ENCODE measurements at places on chromosomes 2 and 18.

DNA sequence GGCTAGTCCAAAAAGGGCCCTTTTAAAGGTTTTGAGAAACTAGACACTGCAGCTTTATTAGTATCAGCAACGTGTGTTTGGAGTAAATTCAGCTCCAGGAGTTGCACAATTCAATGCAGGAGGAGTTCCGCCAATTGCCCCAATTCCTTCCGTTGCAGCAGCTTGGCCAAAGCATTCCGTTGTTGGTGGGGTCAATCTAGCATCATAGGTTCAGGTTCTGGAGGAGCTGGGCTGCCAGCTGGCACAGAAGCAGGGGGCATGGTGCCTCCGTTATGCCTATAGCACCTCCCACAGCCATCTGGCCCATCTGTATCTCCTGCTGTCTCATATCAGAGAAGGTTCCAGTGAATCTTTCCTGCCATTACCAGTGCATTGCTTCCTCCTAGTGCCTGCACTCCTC, 55.4 kb downstream of the REL start:
- DNase-seq = no peak

- DNase-seq = no peak
These were observed 3.2 kb upstream of the NEU2 start for GRCh38 chr2:233029321-233029720.

GRCh38 chr2:105883911-105884694, 139.4 kb downstream of the NCK2 start:
- no peak for DNase-seq

GRCh38 chr2:109065391-109065734, 63.6 kb upstream of the SH3RF3 start:
- no peak for DNase-seq

GRCh38 chr2:133674433-133675331, 106.4 kb upstream of the NCKAP5 start:
- DNase-seq = no peak

DNA sequence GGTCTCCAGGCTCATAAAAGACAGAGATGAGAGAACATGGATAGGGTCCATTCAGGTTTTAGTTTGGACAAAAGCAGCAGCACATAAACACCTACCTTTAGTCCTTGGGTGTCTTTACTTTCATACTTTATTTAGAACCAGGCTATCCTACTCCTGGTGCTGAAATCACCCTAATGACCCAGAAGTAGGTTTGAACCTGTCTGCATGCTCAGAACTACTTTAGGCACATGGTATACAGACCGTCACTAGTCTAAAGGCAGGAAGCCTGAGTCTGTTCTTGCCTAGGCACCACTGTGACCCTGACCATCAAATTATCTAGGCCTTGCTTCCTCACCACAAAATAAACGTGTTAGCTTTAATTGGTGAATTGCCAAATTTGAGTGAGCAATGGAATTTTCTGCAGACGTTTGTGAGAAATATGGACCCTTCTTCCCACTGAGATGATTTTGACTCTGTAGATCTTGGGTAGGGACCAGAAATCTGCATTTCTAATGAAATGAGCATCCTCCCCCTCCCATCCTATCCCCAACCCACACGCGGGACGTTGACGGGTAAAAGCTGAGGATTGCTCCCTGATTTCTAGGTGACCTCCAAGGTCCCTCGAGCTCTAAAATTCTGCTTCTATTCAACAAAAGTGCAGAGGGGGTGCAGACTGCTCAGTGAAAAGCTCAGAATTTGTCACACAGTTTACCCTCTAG, 75.1 kb downstream of the PLEKHM3 start:
- no peak for DNase-seq

- peak; percentile 19 for DNase-seq
These were observed 26.1 kb upstream of the PPP1R1C start for GRCh38 chr2:181959508-181959907.

DNA sequence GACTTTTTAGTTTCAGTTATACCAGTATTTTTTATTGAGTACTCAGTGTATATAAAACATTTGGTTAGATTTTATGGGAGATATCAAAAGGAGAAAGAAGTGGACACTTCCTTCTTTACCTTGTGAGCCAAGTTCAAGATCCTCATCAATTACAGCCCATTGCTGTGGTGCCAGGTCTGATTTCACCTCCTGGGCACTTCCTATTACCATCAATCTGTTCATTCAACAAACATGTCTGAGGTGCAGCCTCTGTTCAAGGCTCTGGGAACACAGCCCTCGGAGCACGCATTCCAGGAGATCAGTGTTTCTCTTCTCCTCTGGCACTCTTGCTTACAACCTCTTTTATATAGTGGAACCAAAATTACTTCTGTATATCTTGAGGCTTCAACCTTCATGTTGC, 171.4 kb upstream of the ALPP start:
- DNase-seq = no peak

- DNase-seq = no peak
These were observed 15.8 kb downstream of the ATF2 start for GRCh38 chr2:175152242-175152641.

DNA sequence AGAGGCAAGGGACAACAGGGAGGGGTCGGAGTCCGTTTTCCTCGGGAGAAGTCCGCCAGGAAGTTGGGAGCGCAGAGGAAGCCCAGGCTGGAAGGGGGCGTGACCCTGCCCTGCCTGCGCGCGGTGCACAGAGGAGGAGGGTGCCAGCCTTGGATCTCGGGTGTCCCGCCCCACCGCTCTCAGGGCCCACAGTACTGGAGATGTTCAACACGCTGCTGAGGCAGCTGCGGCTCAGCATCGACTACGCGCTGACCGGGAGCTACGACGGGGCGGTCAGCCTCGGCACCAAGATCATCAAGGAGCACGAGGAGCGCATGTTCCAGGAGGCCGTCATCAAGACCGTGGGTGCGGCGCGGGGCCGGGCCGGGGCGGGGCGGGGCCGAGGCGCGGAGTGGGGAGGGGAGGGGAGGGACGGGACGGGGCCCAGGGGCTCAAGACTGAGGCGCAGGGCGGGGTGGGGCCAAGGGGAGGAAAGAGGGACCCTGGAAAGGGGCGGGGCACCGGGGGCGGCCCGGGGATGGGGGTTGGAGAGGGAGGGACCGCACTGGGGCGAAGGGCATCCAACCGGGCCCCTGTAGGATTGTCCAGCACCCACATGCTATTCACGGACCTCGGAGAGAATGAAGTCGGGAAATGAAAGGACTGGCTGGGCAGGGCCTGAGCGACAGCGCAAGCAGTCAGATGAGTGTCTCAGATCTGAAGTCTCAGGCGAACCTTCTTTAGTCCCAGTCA, 36.6 kb downstream of the POMC start:
- no peak for DNase-seq

DNA sequence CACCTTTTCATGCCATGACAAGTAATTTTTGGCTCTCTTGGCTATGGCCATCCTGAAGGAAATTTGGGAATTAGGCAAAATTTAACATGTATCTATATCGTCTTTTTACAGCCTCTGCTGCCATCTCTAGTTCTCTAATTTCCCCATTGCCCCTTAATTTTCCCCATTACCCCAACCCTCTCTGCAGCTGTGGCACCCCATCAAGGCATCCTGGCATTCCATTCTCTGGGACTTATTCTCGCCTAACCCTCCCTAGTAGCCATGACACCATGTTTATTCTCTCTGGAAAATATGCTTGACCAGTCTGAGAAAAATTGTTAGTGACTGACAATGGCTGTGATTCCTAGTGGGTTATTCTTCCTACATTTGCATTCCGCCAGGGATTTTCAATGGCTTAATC, 43.9 kb upstream of the GLS start:
- DNase-seq = no peak

DNA sequence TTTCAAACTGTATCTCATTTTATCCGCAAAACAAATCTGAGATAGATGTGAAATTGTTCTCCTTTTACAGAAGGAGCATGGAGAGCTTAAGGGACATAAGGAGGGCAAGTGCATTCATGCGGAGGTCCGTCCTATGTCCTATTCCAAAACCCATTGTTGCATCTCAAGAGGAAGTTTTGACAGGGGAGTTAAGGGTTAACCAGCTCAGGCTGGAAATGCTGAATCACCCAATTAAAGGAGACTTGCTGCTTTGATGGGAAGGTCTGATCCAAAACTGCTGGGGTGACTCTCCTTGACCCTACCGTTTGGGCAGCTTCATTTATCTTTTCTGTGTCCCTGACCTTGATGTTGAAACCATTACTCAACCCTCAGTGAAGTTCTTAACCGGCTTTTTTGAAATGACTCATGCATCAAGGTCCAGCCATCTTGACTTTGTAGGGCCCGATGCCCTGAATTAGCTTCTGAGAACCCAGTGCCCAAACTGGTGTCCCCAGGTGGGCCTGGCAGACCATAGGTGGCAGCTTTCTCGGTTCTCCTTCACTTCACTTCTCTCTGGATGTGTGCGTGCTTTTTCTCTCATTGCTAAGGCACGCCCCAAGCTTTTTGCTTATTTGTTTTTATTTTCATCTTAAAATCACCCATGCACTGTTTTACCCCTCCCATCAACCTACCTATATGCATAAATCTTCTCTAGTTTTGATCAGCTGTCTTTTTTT, 15.9 kb upstream of the TXNDC2 start:
- DNase-seq = peak; percentile 4

DNA sequence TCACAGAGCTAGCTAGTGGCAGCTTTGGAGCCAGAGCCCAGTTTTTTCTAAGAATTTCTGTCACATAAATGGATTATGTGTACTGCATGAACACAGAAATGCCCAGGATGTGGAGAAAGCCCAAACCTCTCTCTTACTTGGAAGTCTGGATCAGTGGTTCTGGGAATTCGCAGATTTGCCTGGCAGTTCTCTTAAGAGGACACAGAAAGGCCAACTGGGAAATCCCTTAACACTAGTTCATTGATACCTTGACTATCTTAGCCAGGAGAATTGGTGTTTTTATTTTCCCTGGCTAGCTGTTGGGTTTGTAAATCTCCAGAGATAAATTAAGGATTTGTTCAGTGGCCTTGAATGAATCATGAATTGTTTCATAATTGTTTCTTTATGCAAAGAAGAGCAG, 95.3 kb downstream of the DPP10 start:
- DNase-seq = no peak

DNA sequence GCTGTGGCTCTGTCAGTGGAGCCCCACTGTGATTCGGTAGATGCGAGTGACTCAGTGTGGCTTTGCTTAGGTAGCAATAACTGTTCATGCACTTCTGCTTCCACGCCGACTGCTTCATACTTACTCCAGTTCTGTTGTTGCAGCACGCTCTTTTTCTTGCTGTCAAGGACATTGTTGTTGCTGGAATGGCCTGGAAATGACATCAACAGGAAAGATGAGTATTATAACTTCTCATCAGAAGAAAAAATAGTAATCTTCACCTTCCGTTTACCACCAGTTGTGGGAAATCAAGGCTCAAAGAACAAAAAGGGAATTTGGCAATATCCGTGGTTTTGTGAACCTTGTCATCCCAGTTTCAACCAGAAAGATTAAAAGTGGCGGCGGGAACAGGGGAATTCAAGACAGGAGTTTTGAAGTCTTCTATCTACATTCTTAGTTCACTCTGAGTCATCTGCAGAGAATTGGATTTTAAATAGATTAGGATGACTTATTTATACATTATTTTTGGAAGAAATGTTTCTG, 8.3 kb downstream of the TM4SF20 start:
- DNase-seq = no peak

DNA sequence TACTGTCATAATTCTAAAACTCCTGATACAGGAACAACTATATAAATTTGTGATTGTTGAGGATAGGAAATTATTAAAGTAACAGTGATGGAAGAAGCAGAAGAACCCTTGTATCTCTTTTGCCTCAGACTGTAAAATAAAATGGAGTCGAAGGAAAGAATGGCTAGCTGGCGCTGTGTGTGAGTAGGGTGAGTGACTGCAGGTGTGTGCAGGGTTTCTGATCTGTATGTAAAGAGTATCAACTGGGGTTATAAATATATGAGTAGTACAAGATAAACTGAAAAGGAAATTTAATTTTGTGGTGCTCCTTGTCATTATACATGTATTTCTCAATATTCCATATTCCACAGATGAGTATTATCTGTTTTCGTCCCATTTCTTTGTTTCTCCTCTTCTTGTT, 15.2 kb downstream of the POLI start:
- no peak for DNase-seq

GRCh38 chr2:235954888-235955480, 213.2 kb downstream of the GBX2 start:
- no peak for DNase-seq

DNA sequence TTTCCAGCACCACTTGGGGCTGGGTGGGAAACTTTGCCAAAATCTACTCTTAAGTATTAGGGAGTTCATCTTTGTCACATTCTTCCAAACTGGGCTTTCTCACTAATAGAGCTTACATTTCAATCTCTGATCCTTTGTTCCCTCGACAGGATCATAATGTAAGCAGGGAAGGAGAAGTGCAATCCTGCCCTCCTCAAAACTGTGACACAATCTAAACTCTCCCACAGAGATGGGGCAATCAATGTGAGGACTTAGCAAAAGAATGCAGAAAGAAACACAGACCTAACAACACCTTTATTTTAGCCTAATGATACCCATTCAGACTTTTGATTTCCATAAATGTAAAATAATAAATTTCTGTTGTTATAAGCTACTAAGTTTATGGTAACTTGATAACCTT, 40.8 kb downstream of the DSEL start:
- no peak for DNase-seq

DNA sequence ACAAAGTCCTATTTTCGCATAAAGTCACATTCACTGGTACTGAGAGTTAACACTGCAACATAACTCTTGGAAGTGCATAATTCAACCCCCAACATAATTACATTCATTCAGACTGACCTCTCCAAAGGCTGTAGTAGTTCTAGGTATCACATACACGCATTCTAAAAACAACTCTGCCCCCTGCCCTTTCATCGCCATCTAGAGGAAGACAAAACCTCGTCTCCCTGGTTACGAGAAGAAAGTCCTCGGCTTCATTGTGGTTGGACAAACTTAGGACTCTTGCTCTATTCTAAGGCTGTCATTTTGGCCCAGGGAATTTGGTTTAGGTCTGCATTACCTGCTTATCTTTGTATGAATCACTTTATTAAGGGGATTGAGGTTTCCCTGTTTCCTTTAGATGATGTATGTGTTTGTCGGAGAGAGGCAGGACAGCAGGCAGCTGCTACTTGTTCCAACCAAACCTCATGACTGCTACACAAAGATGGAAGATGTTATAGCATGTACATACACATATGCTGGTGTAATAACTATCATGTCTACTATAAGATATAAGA, 215.4 kb upstream of the NRXN1 start:
- no peak for DNase-seq

- no peak for DNase-seq
These were observed 51.5 kb upstream of the DCC start for GRCh38 chr18:52288403-52289004.

Data from SW 1271 (cell line).